ENCODE measurements at places on chromosomes 1 and 21. TPM values are rescaled to one million over a fixed set of nuclear protein-coding genes. Genes with fewer than 3 reads are reported as not detected.
A peak's percentile ranks its signal among the peaks of the same experiment; 100 is the strongest.

- DNase-seq, result peak; percentile 61
Observed at GRCh38 chr1:86155807-86156565, 586 bp downstream of the COL24A1 start.

GRCh38 chr1:11960715-11961114, 19.5 kb upstream of the MFN2 start:
- no peak for DNase-seq

- DNase-seq, result peak; percentile 79
Observed at GRCh38 chr1:229094476-229095311, 176.2 kb upstream of the RAB4A start.

TRIM62 gene
- total RNA-seq, result 17.6 TPM

GRCh38 chr1:23638188-23638619, 53.4 kb upstream of the RPL11 start:
- peak; percentile 47 for DNase-seq

- no peak for DNase-seq
Observed at GRCh38 chr1:92995441-92996430, 34.5 kb upstream of the DIPK1A start.

- no peak for DNase-seq
Observed at GRCh38 chr21:29504751-29505321, 206.1 kb downstream of the BACH1 start.

ETV3L gene
- not detected for total RNA-seq

LRRC53 gene
- not detected for total RNA-seq

GRCh38 chr1:53341521-53341895, 13.6 kb upstream of the LRP8 start:
- no peak for DNase-seq
